ENCODE measurements at places on chromosomes 5 and 9. TPM values are rescaled to one million over a fixed set of nuclear protein-coding genes. Genes with fewer than 3 reads are reported as not detected.

The FIBCD1 gene
- 4.1 TPM for total RNA-seq

The HNRNPAB gene
- 171 TPM for total RNA-seq

The SLC6A7 gene
- total RNA-seq: not detected

The JAKMIP2 gene
- not detected for total RNA-seq

- DNase-seq: peak; percentile 70
Observed at GRCh38 chr5:176823869-176824412, 13.6 kb downstream of the UNC5A start.

DNA sequence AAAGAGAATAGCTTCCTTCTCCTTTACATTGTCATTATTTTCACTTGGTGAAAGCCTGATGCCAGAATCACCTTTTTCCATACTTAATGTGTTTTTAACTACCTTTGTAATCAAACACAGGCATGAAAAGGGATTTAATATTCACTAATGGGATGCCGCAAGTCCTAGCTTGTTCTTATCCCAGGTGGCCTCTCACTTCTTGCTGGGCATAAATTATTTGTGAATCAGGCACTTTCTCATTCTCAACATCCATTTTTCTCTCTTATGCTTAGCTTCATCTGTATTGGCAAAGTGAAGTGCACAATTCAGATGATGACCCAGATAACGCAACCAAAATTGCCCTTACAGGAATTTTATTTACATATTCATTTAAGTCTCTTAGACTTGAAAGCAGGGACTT lies 10.9 kb downstream of the ACTL7B start:
- no peak for DNase-seq

GRCh38 chr9:97788763-97789663 lies 64.0 kb upstream of the FOXE1 start:
- no peak for DNase-seq

DNA sequence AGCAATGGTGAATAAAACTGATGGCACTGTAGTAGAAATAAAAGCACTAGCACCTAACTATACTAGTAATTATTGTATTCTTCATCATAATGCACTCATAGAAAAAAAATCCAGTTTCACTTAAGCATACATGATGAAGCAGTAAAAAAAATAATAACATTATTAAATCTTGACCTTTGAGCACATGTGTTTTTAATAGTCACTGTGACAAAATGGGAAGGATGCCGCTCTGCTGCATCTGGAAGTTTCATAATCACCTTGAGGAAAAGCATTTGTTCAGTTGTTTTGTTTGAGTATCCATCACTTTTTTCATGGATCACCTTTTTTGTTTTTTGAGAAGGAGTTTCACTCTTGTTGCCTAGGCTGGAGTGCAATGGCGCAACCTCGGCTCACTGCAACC lies 13.2 kb downstream of the OR2K2 start:
- DNase-seq: no peak

GRCh38 chr5:29169886-29170285 lies 2023.6 kb upstream of the CDH6 start:
- DNase-seq: no peak

DNA sequence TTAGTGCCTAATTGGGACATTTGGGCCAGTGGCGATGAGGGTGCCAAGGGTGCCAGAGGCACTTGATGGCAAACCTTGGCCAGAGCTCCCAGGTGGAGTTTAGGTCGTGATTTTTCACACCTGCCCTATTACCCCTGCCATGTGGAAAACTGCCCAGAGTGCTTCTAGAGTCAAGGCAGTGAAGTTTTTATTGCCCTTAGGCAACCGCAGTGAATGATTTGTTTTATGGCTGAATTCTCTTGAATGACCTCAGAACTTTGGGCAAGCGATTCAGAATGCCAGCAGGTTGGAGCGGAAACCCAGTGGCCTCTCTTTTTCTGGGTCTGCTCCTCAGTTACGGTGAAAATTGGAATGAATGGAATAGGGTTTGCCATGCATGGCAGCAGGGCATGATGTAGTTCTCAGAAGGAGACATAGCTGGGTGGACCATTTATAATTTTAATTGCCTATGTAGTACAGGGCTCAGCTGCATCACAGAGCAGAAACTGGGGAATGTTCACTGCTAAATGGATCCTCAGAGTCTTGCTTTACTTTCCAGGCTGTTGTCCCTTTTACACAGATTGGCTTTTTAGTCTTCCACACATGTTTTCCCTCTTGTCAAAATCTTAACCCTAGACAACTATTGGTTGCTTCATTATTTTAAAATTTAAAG lies 820.0 kb upstream of the SEMA6A start:
- no peak for DNase-seq

DNA sequence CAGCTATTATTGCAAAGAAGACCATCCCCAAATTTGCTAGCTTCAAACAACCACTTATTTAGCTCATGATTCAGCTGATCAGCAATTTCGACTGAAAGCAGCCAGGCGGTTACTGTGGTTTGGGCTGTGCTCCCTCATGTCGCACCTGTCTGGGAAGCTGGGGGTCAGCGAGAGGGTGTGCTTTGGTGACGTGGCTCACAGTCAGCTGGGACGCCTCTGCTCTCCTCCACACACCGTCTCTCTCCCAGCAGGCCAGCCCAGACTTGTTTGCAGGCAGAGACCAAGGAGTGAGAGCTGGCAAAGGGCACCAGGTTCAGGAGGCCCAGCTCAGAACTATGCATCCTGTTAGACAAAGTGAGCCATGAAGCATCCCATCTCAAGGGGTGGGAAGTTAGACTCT lies 140.9 kb downstream of the SYK start:
- no peak for DNase-seq

- no peak for DNase-seq
Observed at GRCh38 chr9:60546406-60546805, 367.8 kb upstream of the SPATA31A5 start.

Data from PC-9 (cell line).